NCI-H2107 (cell line): ENCODE measurements at places on chromosomes 2 and 18.

GRCh38 chr2:94960266-94960665 lies 65.2 kb upstream of the MAL start:
- DNase-seq = no peak

GRCh38 chr2:85914922-85915321 lies 26.1 kb upstream of the ST3GAL5 start:
- DNase-seq = no peak

GRCh38 chr2:61469424-61470121 lies 1.3 kb downstream of the USP34 start:
- DNase-seq = no peak

- no peak for DNase-seq
These were observed 104.3 kb upstream of the GRB14 start for GRCh38 chr2:164725542-164725941.

DNA sequence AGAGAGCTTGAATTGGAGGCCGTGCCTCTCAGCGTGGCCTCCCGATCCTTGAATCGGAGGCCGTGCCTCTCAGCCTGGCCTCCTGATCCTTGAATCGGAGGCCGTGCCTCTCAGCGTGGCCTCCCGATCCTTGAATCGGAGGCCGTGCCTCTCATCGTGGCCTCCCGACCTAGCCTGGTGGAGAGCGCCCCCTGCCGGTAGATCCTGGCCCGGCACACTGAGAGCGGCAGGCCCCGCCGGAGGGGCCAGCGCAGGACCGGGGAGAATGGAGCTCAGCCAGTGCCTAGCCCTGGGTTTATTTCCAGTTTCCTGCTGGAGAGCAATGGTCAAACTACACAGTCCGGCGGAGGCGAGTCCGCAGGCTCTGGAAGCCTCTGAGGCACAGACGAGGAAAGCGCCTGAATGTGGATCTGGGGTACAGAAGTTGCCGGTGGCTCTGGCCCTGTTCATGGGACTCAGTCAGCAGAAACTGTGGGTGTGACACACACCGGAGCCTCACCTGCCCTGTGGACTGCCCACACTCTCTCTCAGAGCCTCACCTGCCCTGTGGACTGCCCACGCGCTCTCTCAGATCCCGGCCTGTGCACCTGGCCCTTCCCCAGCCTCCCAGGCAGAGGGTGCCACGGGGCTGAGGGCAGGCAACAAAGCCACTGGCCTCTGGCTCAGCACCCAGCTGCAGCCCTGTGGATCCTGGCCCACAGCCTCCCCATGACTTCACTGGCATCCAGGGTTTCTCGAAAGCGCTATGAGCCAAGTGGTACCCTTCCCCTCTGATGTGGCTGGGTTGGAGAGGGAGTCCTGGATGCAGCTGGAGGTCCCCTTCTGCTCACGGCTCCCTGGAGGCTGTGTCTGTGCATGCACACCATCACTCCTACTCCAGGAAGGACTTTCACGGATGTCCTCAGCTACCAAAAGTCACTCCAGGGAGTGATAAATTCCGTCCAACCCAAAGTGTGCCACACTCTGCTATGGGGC lies 1.5 kb downstream of the IL36B start:
- DNase-seq = no peak

DNA sequence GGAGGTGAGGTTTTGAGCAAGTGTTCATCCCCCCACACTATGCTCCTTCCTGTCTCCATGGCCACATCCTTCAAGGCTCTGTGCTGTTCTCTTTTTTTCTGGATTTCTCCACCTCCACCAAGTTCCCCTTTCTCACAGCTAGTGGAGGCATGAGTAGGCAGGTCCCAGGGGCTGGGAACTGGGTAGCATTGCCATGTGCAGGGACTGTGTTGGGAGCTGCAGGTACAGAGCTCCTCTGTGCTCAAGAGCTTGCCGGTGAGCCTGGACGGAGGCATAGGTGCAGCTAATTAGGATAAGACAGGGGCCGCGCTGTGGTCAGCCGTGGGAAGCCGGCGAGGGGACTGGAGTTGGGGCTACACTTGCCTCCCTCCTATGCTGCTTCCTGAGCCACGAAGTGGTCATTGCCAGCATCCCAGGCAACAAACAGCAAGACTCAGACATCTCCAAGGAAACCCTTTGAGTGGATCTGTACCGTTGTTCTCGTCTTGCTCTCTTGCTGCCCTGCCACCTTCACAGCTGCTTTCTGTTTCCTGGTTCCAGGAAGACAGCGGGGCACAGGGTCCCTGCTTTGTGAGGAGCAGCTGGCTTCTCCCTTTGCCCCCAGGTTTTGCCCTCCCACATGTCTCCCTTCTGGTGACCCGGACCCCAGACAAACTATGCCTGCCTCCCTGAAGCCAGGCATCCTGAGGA lies 36.9 kb downstream of the ATOH8 start:
- DNase-seq = no peak

- no peak for DNase-seq
These were observed 88.2 kb upstream of the VWC2L start for GRCh38 chr2:214322662-214323061.

DNA sequence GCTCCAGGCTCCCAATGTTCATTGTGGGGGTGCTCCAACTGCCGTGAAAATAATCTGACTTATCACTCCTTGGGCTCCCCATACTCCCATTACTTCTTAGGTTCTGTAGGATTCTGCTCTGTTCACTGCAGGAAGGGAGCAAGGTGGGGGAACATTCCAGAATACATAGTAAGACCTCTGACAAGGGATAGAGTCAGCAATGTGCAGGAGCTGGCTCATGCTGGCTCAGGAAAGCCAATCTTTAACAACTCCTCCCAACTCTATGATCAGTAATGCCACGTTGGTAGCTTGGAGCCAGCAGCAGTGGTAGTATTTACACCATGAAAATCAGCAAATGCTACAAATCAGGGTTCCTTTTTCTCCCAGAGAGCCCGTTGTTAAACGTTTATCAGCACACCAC lies 44.4 kb downstream of the FECH start:
- no peak for DNase-seq

GRCh38 chr2:124402274-124402673 lies 377.2 kb downstream of the CNTNAP5 start:
- no peak for DNase-seq
